ENCODE measurements at places on chromosomes 6 and 20. TPM values are rescaled to one million over a fixed set of nuclear protein-coding genes. Genes with fewer than 3 reads are reported as not detected.

Gene ATP9A
- 4.9 TPM for total RNA-seq

Gene SYNCRIP
- total RNA-seq, result 63.9 TPM

Gene FOXF2
- total RNA-seq, result not detected

Gene CCN5
- 0.54 TPM for total RNA-seq

Gene PDE10A
- total RNA-seq, result 58.9 TPM

Gene PRDM13
- total RNA-seq, result not detected

Gene PEX7
- 7.4 TPM for total RNA-seq

Gene PYGB
- 89.8 TPM for total RNA-seq

Gene MYLK4
- total RNA-seq, result 1.6 TPM

Gene ENPP5
- total RNA-seq, result 1.2 TPM

Gene CDKN1A
- 340 TPM for total RNA-seq

Gene DLK2
- 11.0 TPM for total RNA-seq

Gene PLEKHG1
- 3.1 TPM for total RNA-seq

Gene SLC17A2
- not detected for total RNA-seq

Gene ESR1
- not detected for total RNA-seq

Gene LBP
- total RNA-seq, result not detected

Gene GINS1
- total RNA-seq, result 7.7 TPM

Gene TOX2
- not detected for total RNA-seq

Gene FRMD1
- total RNA-seq, result not detected

Measured in placental epithelial cell (primary cell).